ENCODE measurements at places on chromosomes 13 and 19. TPM values are rescaled to one million over a fixed set of nuclear protein-coding genes. Genes with fewer than 3 reads are reported as not detected.

Gene ZNF527
- 3.3 TPM for total RNA-seq

Gene GPR4
- 0.13 TPM for total RNA-seq

Gene PGLYRP1
- not detected for total RNA-seq

Gene ZNF773
- 5.4 TPM for total RNA-seq

Gene MCEMP1
- total RNA-seq: not detected

Gene PRTN3
- 0.28 TPM for total RNA-seq

Gene DYRK1B
- total RNA-seq: 23.4 TPM

Gene SIGLECL1
- total RNA-seq: not detected

Gene SIGLEC8
- total RNA-seq: not detected

Gene ZNF761
- 9.2 TPM for total RNA-seq

Gene YJEFN3
- total RNA-seq: 3.0 TPM

Gene ZNF66
- not detected for total RNA-seq

Gene TLE5
- 230 TPM for total RNA-seq

Gene ANGPTL4
- 60.0 TPM for total RNA-seq

Gene IZUMO4
- total RNA-seq: 0.83 TPM

Gene C19orf67
- not detected for total RNA-seq

Gene PLPPR3
- 4.1 TPM for total RNA-seq

Gene TMPRSS9
- total RNA-seq: not detected

Gene MBD3L2
- not detected for total RNA-seq

Gene NOVA2
- 0.12 TPM for total RNA-seq

Gene ZNF816
- total RNA-seq: not detected

Gene CYP4F8
- not detected for total RNA-seq

Gene FCER2
- not detected for total RNA-seq

Gene KLF1
- total RNA-seq: not detected

Gene PRKCG
- total RNA-seq: 5.8 TPM

Gene PARP4
- 37.1 TPM for total RNA-seq

Gene FAM187B
- total RNA-seq: not detected

Gene SERP2
- total RNA-seq: not detected

Gene ZNF610
- not detected for total RNA-seq

Gene CPAMD8
- 0.02 TPM for total RNA-seq

Gene ZIM2
- total RNA-seq: not detected

Gene MBD3L3
- total RNA-seq: not detected

Gene AP1M2
- total RNA-seq: 40.6 TPM

Gene WDR62
- total RNA-seq: 21.2 TPM

Gene LPAR2
- total RNA-seq: 4.1 TPM

Gene RPS16
- total RNA-seq: 7,147 TPM

Gene NECTIN2
- 76.8 TPM for total RNA-seq

Gene YIPF2
- 19.6 TPM for total RNA-seq

Gene PTGIR
- total RNA-seq: 0.06 TPM

Gene SELENOV
- total RNA-seq: not detected

Gene CA11
- 8.7 TPM for total RNA-seq

Gene BSPH1
- not detected for total RNA-seq

Gene CLIP3
- 0.96 TPM for total RNA-seq

Gene IGSF23
- total RNA-seq: 0.59 TPM

Gene CCDC194
- not detected for total RNA-seq

Gene ACTL9
- not detected for total RNA-seq

Gene PINLYP
- not detected for total RNA-seq

Gene ELSPBP1
- total RNA-seq: not detected

Gene IGFL3
- not detected for total RNA-seq

Gene PEAK3
- not detected for total RNA-seq

Gene ZNF256
- total RNA-seq: 1.4 TPM

Gene EIF3K
- 738 TPM for total RNA-seq

Gene NFIC
- 43.1 TPM for total RNA-seq

Gene ZNF763
- not detected for total RNA-seq

Gene RAB11B
- total RNA-seq: 83.1 TPM

Gene FGF9
- total RNA-seq: not detected

Gene ICAM4
- total RNA-seq: not detected
